Stimulated activated CD8-positive, alpha-beta memory T cell treated with anti-CD3 and anti-CD28 coated beads, Interleukin-15, amount 100 ng/mL, for 1 hour (primary cell): ENCODE measurements at places on chromosomes 16 and 17.

DNA sequence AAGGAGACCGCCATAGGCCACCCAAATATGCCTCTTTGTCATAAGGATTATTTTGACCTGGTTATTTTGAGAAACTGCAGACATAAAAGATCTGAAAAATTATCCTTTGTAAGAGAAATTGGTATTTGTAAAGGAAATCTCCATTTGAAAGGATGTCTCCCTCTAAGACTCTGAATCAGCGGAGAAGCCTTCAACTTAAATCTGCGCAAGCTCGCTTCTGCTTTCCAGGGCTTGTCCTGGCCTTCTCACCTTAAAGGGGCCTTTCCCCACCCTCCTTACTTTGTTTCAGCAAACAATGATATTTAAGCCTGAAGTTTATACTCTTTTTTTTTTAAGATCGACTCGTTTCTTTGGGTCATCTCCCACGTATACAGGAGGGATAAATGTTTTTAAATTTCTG lies 34.5 kb downstream of the HSBP1 start:
- DNase-seq = no peak

GRCh38 chr17:75777296-75777922 lies 7.2 kb upstream of the UNK start:
- DNase-seq = no peak

- DNase-seq = no peak
Measured at GRCh38 chr17:43766413-43767052, 7.9 kb upstream of the SOST start.

DNA sequence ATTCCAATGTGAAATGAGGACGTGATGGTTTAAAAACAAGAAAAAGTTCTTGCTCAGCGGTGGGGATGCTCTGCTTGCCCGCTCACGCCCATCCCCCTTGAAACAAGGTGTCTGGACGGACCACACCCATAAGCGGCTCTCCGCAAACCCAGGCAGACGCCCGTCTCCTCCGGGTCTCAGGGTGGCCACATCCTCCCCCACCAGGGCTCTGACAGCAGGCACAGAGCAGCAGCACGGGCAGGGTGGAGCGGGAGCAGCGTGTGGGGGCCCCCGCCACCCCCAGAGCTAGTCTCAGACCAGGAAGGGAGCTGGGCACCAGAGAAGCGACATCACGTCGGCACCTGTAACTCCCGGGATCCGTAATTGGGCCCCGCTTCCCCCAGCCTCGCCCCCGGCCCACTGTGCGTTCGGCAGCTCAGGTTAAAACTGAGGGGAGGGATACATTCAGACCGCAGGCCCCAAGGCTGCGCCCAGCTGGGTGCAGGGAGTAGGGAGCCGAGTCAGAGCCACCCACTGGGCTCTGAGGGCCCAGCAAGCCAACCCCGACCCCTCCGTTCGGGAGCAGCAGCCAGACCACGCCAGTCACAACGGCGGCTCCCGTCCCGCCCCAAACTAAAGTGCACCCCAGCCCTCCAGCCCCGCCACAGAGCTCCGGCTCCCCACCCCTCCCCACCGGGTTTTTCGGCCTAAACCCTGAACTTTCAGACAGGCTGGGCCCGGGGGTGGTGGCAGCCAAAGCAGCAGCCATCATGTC lies 22.0 kb downstream of the CLUH start:
- no peak for DNase-seq

GRCh38 chr16:57530104-57530521 lies 6.3 kb downstream of the CCDC102A start:
- DNase-seq = peak; percentile 58
